GM13977 (cell line): ENCODE measurements at places on chromosomes 2 and 18.

GRCh38 chr18:10230072-10230471 is 224.4 kb upstream of the APCDD1 start:
- no peak for DNase-seq

- no peak for DNase-seq
Measured at GRCh38 chr2:100040906-100041305, 101.5 kb downstream of the AFF3 start.

DNA sequence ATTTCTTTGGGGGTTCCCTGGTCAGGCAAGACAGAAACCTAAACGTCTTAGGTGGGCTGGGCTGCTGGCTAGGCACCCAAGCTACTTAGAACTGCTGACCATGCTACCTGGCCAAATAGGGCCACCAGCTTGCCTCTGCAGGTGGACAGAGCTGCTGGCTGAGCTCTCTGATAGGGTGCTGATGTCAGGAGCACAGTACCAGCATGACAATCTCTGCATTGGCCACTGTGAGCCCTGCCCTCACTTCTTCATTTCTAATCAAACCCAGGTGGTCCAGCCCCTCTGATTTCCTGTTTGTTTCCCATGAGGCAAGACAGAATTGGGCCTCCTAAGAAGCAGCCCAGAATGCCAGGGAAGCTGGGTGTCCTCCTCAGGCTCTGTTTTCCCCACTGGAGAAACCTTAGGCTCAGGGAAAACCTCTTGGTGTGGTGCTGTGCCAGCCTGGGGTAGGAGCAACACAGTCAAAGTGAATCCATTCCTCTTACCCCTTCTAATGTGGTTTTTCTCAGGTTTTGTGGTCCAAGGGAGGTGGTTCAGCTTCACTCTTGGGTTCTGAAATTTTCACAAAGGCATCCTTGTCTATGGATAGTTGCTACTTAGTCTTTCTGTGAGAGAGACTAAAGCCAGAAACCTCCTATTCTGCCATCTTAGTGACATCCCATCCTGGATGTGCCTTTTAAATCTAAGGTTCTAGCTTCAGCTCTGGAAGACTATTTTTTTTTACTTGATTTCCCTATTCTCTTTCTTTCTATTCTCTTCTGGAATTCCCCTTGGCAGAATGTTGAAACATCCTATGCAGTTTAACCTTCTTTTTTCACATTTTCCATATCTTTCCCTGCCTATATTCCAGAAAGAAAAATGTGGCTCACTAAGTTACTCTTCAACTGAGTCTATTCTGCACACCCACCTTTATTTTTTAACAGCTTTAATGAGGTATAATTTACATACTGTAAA is 15.2 kb downstream of the SP100 start:
- DNase-seq = no peak

DNA sequence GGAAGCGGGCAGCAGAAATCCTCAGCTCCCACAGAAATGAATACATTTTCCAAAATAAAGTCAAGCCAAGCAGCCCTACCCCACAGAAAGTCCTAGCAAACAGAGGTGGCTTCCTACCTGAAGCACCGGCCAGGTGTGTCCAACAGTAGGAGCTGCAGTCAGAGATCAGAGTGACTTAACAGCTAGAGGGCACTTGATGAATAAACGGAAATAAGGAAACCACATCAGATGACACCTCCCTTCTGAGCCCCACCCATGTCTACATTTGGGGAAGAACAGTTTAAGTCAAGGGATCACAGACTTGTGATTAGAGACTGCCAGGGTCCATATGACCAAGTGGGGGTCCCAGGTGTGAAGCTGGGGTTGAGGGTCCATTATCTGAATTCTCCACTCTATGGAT is at the start of gene CXCR1:
CXCR1 (minus strand) TSS at position 172 of the 400 bp plus-strand sequence. CDS start 1,751 bp downstream, outside the sequence.
- no peak for DNase-seq

DNA sequence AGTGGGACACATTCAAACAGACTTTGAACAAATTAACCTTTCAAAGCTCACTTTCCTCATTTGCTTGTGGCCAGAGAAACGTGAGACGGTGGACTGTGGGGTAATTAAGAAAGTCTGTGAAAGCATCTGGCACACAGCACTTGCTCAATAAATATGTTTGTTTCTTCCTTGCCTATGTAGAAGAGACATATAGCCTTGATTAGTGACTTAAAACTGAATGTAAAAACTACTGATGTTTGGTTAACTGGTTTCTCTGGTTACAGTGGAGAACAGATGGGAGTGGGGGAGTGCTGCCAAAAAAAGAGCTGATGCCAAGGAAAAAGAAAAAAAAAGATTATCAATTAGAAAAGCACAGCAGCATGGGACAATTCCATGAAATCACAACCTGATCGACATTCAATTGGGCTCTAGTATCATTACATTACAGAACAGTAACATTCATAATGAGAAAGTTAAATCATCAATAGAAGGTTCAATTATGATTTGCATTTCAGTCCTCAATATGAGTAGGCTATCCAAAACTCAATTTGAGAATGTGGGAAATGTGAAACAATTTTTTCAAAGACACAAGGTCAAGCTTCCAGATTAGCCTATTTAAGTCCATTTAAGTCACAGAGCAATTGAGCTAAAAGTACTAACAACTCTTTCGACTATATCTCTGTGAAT is 14.7 kb downstream of the CUL3 start:
- DNase-seq = no peak

- no peak for DNase-seq
Measured at GRCh38 chr2:173427887-173428668, 73.4 kb downstream of the CDCA7 start.

GRCh38 chr2:78701546-78701945 is 324.0 kb upstream of the REG3G start:
- DNase-seq = no peak

- peak; percentile 55 for DNase-seq
Measured at GRCh38 chr18:31658670-31659575, 25.5 kb downstream of the B4GALT6 start.

DNA sequence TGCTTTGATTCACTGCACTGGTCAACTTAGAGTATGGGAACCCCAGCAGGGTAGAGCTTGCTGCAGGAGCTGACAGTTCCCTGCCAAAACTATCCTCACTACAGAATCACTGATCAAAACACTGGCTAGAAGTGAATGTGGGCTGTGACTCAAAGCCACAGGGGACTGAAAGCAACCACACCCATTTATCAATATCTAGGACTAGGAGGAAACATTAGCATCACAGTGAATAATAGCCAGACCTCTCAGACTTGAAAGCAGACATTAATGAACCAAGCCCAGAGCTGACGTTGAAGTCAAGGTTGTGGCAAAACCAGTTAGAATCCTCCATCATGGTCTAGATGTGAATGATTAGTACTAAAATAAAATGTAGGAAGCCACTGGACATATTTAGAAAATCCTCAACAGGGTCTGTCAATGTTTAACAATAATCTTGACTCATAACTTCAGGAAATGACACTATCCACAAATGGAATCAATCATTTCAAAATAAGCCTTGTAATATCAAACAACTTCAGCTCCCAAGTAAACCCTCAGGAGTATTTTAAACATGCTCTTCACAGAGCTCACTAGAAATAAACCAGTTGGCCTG is 131.4 kb downstream of the CDH20 start:
- no peak for DNase-seq

- peak; percentile 86 for DNase-seq
Measured at GRCh38 chr2:45014016-45014702, 4.9 kb upstream of the SIX2 start.

DNA sequence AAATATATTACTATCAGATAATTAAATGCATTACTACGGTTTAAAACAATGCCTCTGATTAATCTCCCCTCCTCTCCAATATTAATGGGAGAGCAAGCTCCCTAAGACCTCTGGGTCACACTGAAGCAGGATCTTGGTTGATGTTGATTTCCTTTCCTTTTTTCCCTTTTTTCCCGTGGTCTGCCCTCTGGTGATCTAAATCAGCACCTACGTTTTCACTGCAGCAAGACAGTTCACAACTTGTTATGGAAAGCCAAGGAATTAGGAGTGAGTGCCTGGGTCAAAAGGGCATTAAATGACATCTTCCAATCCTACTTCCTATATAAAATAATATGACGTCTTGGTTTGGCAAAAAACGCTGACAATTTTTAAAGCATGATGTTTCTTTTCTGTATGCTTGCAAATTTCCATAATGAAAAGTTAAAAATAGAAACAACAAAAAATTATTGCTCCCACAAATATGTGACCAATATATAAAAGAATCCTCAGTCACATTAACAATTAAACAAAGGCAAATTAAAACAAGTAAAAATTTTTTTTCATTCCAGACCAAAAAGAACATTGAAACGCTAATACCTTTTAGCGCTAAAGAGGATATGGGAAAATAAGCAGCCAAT is 7.9 kb upstream of the CFAP36 start:
- DNase-seq = no peak

DNA sequence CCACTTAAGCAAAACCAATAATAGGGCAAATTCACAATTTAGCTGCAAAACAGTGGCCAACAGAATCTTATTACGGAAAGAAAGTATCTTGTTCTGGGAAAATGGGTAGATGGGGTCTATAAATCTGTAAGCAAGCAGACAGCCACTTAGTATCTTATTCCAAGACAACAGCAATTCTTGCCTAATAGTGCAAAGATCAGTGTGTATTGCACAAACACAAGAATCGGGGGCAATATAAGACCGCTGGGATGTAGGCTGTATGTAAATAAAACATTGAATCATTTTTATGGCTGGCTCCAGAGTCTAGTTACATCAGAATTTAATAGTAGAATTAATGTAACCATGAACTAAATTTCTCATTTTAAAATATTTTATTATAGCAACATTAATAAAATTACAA is 85.6 kb downstream of the FBXO15 start:
- DNase-seq = no peak

DNA sequence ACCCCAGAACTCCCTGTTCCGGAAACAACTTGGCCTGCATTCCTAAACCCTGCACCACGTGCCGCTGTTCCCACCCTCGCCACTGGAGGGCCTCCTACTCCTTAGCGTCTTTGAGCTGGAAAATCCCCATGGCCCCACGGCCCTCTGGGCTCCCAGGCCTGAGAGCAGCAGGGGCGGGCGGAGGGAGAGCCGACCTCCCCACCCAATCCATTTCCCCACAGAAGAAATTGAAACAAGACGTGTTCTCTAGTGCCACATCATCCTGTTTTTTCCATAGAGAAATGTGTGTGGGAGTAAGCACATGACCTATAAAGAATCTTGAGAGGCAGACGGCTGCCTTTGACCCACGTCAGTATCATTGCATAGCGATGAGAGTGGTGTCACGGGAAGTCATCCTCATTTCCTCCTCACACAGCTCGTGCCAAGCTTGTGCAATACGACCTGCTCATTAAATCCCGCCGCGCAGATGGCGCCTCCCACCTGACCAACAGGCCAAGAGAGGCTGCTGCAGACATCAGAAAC is 79.2 kb downstream of the LAMA1 start:
- DNase-seq = no peak

DNA sequence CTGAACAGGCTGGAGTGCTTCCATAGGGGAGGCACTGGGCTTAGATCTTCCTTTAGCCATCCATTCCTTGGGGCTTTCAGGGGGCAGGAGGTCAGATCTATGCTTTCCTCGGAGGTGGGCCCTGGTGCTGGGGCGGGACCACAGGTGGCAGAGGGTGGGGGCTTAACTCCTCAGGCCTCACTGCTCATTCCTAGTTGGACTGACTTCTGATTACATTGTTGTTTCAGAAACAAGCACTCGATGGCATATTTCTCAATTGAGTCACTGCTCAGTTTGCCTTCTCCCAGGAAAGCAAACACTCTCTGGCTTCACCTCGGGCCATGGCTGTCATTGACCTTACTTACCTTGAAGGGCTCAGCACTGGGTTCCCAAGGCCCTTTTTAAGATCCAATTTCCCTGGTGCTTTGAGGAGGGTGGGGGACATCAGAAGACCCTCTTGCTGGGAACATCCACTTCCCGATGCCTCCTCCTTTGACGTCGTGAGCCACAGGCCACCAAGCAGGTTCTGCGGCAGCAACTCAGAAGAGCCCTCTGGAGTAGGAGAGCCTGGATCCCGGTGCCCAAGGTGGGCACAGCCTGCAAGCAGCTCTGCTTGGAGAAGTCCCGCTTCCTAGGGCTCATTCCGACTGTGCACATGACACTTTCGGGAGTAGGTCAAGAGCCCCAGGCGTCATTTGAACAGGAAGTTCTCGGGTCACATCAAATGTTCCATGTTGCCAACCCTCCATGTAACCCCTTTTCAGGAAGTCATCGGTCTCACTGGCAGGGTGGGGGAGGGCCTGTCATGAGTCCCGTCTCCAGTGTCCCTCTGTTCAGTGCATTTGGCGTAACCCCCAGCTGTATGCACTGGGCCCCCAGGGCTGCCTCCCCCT is 40.6 kb downstream of the SDC1 start:
- no peak for DNase-seq
